ENCODE measurements at places on chromosomes 16 and 17.
A peak's percentile ranks its signal among the peaks of the same experiment; 100 is the strongest.

DNA sequence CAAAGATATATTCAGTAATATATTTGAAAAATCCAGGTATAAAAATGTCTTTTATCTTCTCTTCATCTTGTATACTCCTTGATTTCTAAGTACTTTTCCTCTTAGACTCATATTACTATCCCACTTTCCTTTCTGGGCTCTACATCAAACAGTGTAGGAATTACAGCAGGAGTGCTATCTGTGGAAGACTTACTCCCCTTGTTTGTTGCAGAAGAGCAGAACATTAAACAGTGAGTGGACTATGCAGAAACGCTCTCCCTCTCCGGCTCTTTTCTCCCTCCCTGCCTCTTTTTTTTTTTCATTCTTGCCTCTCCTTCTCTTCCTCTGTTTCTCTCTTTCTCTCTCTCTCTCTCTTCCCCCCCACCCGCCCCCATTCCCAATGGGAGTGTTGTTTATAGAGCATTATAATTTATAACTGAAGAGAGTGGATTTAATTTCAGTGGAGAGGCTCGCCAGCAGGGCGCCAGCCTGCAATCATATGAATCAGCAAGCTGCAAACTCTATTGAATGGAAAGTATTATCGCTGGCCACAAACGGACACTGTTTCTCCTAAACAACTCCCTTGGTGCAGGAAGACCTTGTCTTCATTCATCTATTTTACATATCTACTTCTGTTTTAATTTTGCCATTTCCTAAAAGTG, 242.3 kb upstream of the TBX2 start:
- no peak for DNase-seq

- peak; percentile 53 for DNase-seq
Observed at GRCh38 chr17:76266244-76266938, 1.2 kb downstream of the UBALD2 start.

DNA sequence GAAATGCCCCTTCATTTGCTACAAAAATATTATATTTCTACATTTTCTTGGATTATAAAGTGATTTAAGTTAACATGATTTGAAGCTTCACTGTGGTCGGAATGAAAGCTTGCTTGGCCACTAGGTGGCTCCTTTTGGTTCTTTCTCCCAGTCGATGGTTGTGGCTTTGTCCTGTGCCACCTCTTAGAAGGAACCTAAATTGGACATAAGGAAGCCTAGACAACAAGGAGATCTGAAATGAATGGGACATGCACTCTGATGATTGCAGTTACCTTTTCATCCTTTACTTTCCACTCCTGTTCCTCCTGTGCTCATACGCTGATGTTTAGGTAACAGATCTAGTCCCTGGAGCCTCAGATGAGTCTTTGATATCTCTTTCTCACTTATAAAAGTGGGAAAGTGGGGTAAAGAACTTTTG, 39.2 kb downstream of the FTO start:
- DNase-seq, result peak; percentile 33

GRCh38 chr16:80606221-80606766, 65.5 kb downstream of the DYNLRB2 start:
- no peak for DNase-seq

- no peak for DNase-seq
Observed at GRCh38 chr17:35588196-35588920, 1.2 kb downstream of the AP2B1 start.
